ENCODE measurements at places on chromosomes 12 and 14.

DNA sequence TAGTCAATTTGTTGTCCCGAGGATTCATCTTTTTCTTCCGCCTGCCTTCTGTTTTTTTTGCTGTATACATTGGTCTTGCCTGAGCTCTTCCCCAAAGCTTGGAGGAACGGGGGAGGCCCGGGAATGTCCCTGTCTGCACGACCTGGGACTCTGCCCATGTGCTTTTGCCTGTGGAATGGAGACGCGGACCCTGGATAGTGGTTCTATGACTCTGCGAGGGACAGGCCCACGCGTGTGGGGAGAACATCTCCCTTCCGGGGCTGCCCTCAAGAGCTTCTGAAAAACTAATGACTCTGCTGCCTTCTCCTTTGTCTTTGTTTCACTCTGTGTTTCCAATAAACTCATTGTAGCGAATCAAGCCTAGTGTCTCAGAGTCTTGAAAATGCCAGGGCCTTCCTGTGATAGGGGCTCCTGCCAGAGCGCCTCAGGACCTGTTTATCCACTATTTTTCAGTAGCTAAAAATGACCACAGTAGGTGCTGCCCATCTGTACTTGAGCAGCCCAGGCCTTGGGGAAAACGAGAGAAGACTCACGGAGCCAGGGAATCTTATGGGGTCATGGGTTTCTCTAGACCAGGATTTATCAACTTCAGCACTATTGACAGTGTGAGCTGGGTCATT is 12.3 kb downstream of the KRT83 start:
- DNase-seq = no peak
- H3K4me3 ChIP-seq = peak overlapping the region; percentile 45
- peaks cover 10% of the 10 kb centered on the region for H3K4me1 ChIP-seq
- H3K27me3 ChIP-seq = no peaks in the 10 kb centered on the region

DNA sequence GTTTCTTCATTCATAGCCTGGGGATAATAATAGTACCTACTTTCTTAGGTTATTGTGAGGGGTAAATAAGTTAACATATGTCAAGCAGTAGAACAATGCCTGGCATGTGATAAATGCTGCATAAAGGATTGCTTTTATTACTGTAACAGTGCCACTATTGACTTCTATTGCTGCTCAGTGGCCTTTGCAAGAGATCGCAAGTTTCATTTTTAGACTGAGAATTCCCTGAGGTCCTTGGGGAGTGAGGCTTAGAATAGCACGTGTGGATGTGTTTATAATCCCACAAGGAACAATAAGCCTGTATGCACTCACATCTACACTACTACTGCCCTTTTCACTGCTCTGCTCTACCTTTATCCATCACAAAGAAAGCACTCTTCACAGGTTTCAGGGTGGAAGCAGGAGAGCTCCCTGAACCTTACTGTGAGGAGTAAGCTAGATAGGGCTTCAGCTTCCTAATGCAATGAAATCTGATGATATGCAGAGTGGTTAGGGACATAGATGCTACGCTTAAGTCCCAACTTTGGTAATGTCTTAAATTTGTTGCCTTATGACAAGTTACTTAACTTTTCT is 302.6 kb downstream of the SNAPC1 start:
- no peak overlapping the region for H3K27ac ChIP-seq
- H3K4me3 ChIP-seq = no peak overlapping the region
- no peaks in the 10 kb centered on the region for H3K4me1 ChIP-seq
- peaks cover 7% of the 10 kb centered on the region for H3K27me3 ChIP-seq

DNA sequence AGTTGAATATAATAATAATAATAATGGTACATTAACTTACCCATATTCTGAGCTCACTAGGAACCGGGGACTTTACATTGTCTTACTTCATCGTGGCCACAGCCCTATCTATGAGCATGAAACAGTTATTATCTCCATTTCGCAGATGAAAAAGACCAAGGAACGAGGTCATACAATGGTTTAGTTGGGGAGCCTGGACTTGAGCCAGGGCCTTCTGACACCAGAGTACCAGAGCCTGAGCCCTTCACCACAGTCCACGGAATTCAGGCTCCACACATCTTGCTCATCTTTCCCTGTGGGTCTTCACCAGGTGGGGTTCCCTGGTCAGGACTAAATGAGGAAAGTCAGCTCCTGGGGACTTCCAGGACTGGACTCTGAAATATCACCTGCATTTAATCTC is 31.3 kb upstream of the CMKLR1 start:
- H3K27ac ChIP-seq = no peak overlapping the region
- no peaks in the 10 kb centered on the region for H3K36me3 ChIP-seq
- no peak overlapping the region for H3K4me3 ChIP-seq
- DNase-seq = no peak
- no peaks in the 10 kb centered on the region for H3K27me3 ChIP-seq

DNA sequence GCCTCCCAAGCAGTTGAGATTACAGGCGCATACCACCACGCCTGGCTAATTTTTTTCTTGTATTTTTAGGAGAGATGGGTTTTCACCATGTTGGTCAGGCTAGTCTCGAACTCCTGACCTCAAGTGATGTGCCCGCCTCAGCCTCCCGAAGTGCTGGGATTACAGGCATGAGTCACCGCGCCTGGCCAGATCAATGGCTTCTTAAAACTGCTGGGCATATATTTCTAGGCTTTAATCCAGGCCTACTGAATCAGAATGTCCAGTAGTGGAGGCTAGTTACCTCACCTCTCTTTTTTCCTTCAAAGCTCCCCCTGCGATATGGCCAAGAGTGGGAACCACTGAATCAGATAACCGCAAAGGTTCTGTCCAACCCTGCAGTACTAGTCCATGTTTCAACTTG is 17.1 kb downstream of the POU6F1 start:
- H3K27me3 ChIP-seq = no peaks in the 10 kb centered on the region
- H3K4me1 ChIP-seq = no peaks in the 10 kb centered on the region
- no peak overlapping the region for H3K4me3 ChIP-seq
- no peaks in the 10 kb centered on the region for H3K36me3 ChIP-seq

Data from stomach (tissue), 19 donors.